Activated CD4-positive, alpha-beta T cell treated with anti-CD3 and anti-CD28 coated beads, Interleukin-2, amount 10 ng/mL, durations not matched to agents 7 days and 5 days (primary cell): ENCODE measurements at places on chromosomes 7 and 10. TPM values are rescaled to one million over a fixed set of nuclear protein-coding genes. Genes with fewer than 3 reads are reported as not detected.

The GNGT1 gene
- total RNA-seq, result not detected

The ZP3 gene
- 1.1 TPM for total RNA-seq

The ADCYAP1R1 gene
- not detected for total RNA-seq

The TAC1 gene
- total RNA-seq, result not detected

The GSDME gene
- 2.1 TPM for total RNA-seq
